ENCODE measurements at places on chromosomes 13 and 19.

GRCh38 chr13:82062772-82063171 is 1721.8 kb upstream of the SPRY2 start:
- DNase-seq: no peak

GRCh38 chr13:71448080-71448630 is 418.8 kb downstream of the DACH1 start:
- no peak for DNase-seq

- no peak for DNase-seq
These were observed 6.0 kb upstream of the FREM2 start for GRCh38 chr13:38680912-38681311.

DNA sequence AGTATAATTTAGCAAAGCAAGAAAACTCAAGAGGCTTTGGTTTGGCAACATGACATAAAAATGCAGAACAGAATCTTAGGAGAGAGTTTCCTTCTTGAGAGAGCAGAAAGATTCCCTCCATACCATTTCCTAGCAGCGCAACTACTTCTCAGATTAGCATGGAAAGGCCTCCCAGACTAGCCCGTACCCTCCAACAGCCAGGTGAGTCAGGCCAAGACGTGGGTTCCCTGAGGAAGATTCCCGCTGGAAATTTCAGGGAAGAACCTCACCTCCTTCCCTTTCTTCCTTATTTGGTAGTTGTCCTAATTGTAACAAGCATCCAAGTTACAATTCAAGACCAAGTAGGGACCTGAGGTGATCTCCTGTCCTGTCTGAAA is 12.3 kb downstream of the COL4A2 start:
- no peak for DNase-seq

- peak; percentile 10 for DNase-seq
These were observed 581 bp downstream of the RCBTB1 start for GRCh38 chr13:49584771-49585182.

GRCh38 chr13:50319635-50320255 is 304.5 kb downstream of the KCNRG start:
- DNase-seq: peak; percentile 52

- DNase-seq: no peak
These were observed 327.8 kb downstream of the SUCLA2 start for GRCh38 chr13:47673009-47673850.

DNA sequence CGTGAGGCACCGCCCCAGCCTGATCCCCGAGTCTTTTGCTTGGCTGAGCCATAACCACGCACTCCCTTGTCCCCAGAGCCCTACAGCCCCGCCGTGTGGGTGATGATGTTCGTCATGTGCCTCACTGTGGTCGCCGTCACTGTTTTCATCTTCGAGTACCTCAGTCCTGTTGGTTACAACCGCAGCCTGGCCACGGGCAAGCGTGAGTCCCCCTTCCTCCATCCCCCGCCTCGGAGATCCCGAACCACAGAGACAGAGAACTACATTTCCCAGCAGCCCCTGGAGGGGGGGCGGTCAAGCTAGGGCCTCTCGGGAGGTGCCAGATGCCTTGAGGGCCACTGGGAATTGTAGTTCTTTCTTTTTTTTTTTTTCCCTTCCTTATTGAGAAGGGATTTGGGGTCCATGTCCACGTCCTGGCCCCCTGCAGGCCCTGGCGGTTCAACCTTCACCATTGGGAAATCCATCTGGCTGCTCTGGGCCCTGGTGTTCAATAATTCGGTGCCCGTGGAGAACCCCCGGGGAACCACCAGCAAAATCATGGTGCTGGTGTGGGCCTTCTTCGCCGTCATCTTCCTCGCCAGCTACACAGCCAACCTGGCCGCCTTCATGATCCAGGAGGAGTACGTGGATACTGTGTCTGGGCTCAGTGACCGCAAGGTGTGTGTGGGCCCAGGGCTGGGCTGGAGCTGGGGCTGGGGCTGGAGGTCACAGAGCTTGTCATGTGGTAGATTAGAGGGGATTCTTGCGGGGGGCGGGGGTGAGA is 25.9 kb downstream of the GRIN2D start:
- DNase-seq: peak; percentile 69

DNA sequence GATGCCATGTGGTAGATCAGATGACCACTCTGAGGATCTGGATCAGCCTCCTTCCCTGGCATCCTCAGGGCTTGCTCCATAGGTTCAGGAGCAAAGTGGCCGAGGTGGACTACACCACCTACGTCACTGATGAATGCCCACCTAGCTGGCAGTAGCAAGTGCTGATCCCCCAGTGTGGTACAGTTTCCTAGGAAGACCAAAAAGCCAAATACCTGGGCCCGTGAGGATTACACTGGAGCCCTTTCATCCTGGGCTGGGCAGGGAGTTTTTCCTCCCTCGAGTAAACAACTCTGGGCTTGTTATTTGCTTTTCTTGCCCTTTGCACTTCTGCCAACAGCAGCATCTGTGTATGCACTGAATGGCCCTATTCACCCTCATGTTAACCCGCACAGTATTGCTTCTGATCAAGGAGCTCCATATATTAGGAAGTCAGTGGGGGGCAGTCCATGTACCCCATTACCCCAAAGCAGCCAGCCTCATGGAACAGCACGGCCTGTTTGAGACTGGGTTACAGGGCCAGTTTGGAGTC is 3.3 kb upstream of the MYADM start:
- DNase-seq: no peak

GRCh38 chr19:11995174-11995573 is 30.3 kb downstream of the ZNF763 start:
- no peak for DNase-seq

- no peak for DNase-seq
These were observed 5.8 kb upstream of the KMT5C start for GRCh38 chr19:55333870-55334269.

GRCh38 chr19:8214802-8215201 is 5.6 kb downstream of the CERS4 start:
- no peak for DNase-seq

- no peak for DNase-seq
These were observed 126.4 kb upstream of the SLC10A2 start for GRCh38 chr13:103192511-103193135.

DNA sequence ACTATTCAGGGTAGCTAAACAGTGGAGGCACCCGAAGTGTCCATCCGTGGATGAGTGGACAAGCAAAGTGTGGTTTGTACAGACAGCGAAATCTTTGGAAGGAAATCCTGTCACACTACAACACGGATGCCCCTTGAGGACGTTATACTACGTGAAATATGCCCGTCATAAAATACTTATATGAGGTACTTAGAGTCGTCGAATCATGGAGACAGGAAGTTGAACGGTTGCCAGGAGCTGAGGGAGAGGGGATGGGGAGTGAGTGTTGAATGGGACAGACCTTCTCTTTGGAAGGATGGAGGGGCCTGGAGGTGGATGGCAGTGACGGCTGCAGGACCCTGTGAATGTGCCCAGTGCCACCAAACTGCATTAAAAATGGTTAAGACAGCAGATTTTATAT is 11.6 kb downstream of the ATP4B start:
- no peak for DNase-seq

DNA sequence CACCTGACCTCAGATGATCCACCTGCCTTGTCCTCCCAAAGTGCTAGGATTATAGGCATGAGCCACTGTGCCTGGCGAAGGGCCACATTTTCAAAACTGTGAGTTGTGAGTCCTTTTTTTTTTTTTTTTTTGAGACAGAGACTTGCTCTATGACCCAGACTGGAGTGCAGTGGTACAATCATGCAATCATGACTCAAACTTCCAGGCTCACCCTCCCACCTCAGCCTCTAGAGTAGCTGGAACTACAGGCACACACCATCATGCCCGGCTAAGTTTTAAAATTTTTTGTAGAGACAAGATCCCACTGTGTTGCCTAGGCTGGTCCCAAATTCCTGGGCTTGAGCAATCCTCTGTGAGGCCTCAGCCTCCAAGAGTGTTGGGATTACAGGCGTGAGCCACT is 3.8 kb upstream of the MYPOP start:
- DNase-seq: no peak

DNA sequence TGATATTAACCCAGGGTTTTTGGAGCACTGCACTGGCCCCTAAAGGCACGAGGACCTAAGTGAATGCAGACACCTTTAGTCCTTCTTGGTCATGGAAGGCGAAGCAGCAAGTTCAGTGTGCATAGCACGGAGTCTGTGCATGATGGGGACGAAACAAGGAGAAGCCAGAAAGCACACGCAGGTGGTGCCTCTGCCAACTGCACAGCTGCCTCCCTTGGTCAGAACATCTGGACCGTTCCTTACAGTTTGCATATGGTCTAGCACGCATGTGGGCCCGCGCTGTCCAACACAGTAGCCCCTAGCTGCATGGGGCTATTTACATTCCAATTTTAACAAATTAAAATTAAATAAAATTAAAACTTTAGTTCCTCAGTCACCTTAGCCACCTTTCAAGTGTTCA is 44.0 kb downstream of the FLT3 start:
- no peak for DNase-seq

- DNase-seq: no peak
These were observed 4.9 kb downstream of the CSNK1G2 start for GRCh38 chr19:1945899-1946298.

DNA sequence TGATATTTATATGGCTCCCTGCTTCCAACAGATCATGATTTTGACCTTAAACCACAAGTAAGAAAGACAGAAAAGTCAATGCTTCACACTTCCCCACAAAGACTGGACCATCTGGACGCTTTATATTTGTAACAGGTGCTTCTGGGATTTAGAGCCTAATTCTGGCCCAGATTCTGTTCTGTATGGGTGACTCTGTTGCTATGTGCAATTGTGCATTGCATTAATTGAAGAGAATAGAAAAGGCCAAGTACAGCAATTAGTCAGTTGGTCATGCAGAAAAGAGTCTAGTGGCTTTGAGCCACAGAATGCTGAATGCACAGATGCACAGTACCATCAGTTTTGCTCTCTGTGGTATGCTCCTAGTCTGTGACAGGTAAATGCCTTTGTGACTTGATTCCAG is 657.4 kb upstream of the ATXN8OS start:
- no peak for DNase-seq

DNA sequence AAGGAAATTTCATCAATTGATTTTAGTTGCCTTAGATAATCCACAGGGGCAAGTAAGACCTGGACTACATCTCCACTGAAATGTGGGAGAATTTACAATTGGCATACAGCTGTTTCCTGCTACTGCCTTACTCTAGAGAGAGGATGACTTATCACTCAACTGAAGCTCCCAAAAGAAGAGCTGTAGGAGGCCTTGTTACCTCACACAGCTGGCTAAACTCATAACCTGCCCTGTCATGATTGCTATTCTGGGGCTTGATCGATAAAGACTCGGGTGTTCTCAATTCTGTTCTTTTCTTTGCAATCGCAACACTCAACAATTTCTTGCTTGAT is 1396.4 kb downstream of the EFNB2 start:
- DNase-seq: peak; percentile 0

DNA sequence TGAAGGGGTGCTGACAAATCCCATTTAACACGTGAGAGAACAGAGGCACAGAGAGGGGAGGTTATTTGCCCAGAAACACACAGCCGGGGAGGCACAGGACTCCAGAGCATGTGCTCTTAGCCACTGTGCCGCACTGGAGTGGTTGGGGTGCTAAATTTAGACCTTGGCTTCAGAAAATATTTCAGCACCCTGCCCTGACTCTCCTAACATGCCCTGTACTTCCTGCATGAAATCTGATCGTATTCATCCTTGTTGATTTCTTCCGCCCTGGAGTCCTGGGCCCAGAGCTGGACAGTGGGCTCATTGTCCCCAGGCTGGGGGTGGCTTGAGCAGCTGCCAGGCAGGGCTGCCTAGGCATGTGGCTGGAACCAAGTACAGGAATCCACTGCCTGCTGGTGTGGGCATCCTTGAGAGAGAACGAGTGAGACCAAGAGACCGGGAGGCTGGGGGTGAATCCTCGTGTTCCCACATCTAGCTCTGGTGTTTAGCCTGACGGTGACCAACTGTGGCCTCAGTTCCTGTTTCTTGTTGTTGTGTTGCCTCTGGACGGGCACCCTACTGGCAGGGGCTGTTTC is 5.3 kb downstream of the SLC27A1 start:
- DNase-seq: no peak

DNA sequence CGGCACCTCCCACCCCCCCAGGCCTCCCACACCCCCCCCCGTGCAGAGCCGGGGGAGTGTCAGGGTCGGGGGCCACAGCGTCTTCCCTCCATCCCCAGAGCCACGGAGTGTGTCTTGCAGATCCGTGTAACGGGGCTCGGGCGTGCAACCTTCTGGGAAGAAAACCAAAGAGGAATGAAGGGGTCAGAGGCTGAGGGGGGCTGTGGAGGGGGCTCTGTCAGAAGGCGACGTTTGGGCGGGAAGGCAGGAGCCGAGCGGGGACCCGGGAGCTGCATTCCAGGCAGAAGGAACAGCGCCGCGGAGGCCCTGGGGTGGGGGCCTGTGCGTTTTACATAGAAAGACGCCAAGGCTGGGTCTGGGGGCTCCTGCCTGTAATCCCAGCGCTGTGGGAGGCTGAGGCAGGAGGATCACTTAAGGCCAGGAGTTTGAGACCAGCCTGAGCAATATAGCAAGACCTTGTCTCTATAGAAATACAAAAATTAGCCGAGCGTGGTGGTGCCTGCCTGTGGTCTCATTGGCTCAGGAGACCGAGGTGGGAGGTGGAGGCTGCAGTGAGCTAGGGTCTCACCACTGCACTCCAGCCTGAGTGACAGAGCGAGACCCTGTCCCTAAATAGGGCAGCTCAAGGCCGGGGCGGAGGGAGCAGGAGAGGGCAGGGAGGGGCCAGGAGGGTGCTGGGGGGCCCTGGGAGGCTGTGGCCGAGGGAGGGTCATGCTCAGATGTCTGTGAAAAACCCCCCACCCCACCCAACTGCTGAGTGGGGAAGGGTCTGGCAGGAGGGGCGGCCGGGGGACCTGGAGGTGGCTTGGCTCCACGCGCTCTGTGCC is 27.8 kb downstream of the ARID3A start:
- DNase-seq: no peak

DNA sequence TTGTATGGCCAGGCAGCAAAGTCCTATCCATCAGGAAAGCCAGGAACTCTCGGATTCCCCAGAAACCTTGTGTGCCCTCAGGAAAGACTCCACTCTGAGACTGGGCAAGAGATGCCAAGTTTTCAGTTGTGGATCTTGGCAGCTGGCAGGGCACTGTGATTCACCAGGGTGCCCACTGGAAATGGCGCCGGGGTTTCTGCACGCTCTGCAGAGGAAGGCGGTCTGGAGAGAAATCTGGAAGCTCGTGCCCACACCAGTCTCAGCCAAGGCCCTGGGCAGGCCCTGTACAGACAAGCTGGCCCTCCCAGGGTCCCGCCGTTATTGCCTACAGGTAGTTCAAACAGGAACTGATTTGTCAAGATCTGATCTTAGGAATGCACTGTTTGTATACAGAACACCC is 4.9 kb downstream of the NAPA start:
- DNase-seq: no peak

- no peak for DNase-seq
These were observed 12.6 kb downstream of the CACNA1A start for GRCh38 chr19:13493516-13494310.
